ENCODE measurements at places on chromosomes 3 and 15. TPM values are rescaled to one million over a fixed set of nuclear protein-coding genes. Genes with fewer than 3 reads are reported as not detected.

DNA sequence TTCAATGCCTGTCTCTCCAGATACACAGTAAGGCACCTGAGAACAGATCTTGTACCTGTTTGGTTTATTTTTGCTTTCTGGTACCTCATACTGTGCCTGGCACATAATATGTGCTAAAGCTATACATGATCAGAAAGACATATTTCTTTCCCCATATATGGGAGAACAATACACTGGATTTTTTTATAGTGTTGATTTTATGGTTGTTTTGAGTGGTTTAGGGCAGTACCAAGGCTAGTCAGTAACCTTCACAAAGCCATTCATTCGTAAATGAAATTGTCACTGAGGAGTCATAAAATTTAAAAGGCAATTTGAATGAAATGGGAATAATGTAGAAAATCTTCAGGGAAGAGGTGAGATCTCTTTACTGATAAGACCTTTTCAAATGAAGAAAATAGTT lies 810.2 kb downstream of the TUSC7 start:
- no peak for DNase-seq

DNA sequence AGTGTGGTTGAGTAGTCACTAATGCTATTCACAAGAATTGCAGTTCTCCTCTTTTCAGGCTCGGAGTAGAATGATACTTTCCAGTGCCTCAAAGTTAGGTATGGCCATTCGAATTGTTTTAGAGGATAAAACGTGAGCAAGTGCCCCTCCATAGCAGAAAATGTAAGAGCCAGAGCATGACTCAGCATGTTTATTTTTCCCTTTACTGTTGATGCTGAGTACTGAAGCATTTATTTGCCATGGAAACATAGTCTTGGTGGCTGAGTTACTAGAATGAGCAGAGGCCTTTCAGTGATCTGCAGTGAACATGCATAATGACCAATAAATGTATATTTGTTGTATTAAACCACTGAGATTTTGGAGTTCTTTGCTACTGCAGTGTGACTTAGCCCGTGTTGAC lies 540.6 kb downstream of the NLGN1 start:
- no peak for DNase-seq

DNA sequence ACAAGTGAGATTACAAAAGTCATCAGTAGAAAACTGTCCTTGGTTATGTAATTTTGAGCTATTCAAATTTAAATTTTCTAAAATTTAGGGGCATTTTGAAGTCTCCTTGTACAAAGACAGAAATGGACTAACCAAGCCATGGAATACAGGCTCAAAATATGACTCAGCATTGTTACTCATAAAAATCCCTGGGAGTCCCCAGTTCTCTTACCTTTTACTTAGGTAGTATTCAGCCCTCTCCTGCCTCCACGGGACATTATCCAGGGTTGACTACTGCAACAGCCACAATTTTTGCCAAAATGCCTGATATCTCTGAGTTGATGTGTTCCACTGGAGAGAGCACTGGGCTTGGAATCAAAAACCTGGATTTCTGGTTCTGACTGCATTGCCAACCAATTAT lies 25.0 kb downstream of the CLDN18 start:
- no peak for DNase-seq

DNA sequence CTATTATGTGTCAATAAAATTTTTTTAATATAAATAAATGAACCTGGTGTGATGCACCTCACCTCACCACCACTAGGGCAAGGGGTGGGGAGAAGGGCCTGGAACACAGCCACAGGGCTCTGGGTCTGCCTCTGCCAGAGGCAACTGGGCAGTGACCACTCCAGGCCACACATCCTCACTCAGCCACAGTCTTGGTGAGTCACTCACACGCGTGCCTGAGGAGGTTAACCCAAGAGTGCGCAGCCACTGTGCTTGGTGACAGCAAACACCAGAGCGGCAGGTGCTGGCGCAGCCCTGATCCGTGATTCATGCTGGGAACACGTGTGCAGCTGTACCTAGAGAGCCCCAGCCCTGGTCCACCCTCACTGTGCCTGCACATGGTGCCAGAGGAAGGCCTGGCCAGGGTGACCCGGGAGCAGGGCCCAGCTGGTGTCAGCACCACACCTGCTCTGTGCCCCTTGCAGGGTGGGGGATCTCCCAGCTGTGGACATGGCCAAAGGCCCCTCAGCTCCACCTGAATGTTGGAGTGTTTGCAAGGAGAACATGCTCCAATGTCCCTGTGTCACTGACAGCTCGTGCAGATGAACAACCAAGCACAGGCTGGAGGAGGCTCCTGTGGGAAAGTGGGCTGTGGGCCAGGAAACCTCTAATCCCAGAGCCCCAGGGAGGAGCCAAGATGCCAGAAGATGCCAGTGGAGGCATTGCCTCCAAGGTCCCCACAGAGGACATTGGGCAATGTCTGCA lies 2.1 kb downstream of the SLC41A3 start:
- DNase-seq, result peak; percentile 36

DNA sequence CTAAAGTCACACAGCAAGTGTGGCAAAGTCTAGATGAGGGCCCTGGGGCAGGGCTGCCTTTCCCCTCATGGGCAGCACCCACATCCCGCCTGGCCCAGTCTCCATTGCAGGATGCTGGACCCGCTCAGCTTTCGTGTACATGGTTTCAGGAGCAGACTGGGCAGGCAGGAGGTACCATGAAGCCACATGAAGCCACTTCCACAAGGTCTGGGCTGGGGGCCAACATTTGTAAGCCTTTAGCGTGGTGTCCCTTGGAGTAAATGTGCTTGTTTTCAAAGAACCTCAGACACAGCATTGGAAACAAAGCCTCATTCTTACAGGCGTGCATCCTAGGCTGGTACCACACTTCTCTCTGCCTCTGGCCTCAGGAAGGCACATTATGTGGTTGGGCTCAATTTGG lies 34.5 kb downstream of the UMPS start:
- DNase-seq, result no peak

- no peak for DNase-seq
These were observed 608 bp downstream of the SCN5A start for GRCh38 chr3:38648659-38649499.

- no peak for DNase-seq
These were observed 144.8 kb downstream of the NSMCE3 start for GRCh38 chr15:29124581-29125381.

SLC28A1 gene
- not detected for total RNA-seq

HIGD2B gene
- 1.8 TPM for total RNA-seq

All from natural killer cell (primary cell).